ENCODE measurements at places on chromosomes 4 and X. TPM values are rescaled to one million over a fixed set of nuclear protein-coding genes. Genes with fewer than 3 reads are reported as not detected.

DNA sequence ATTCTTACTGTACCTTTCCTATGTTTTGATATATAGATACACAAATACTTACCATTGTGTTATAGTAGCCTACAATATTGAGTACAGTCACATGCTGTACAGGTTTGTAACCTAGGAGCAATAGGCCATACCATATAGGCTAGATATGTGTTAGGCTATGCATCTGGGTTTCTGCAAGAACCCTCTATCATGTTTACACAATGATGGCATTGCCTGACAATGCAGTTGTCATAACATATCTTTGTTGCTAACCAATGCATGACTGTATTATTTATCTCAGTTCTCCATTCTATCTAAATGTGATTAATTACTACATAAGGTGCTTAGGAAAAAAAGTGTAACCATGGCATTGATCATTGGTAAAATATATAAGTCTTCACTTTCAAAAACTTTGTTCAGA is 10.0 kb upstream of the SPCS3 start:
- no peak for DNase-seq

DNA sequence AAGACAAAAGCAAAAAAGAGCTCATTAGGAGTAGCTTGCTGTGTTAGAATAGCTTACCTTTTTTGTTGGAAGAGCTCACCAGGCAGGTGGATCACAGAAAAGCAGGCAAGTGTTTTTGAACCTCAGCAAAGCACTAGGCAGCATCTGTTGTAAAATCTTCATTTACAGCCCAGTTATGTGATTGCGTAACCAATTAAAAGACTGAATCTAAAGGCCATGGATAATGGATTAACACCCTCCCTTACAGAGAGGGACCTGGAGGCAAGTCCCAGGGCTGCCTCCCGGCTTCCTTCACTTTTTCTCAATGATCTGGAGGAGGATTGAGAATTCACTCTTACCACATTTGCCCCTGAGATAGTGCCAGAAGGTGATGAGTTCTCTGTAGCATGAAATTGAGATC is 51.1 kb downstream of the MAMLD1 start:
- no peak for DNase-seq

DNA sequence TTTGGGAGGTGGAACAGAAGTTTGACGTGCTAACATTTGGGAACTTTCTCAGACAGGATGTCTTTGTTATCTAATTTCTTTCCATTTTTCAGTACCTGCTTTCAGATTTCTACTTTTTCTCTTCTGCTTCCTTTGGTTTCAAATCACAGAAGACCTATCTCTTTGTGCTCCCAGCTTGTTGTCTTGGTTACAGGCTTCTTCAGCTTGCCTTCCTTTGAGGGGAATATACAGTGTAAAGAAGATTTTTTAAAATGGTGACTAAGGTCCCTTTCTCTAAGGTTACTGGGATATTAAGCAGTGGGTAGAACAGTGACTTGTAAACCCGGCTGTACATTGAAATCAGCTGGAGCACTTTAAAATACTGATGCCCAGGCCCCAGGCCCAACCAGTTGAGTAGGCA is 48.0 kb downstream of the TMEM164 start:
- DNase-seq: no peak

DNA sequence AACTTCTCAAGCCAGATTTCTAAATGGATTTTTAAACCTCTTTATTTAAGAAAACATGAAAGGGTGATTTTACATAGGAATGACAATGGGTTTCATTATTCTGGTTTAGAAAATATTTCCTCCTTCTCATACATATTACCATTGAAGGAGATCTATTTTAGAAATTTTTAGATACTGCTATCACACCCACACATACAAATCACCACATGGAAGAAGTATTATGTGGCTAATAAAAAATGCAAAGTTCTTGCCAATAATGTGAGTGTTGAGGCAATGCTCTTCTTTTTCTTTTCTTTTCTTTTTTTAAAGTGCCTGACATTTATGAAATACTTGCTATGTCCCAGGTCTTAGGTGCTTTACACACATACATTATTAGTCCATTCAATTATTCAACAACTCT is 6.8 kb downstream of the STAP1 start:
- no peak for DNase-seq

DNA sequence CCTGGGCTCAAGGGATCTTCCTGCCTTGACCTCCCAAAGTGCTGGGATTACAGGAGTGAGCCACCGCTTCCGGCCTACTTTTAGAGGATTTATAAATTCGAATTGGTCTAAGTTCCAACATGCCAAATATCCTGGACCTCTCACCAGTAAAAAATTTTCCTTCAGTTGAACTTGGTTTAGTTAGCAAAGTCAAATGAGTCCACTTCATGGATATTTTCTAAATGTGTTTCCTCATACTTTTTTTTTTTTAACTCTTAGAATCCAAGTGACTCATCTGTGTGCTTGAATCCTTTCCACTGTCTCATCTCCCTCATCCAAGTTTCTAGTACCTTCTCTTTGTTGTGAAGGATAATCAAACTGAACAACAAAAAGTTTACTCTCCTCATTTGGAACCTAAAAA is 49.7 kb downstream of the RBM47 start:
- no peak for DNase-seq

GRCh38 chrX:68666580-68666979 is 19.1 kb downstream of the STARD8 start:
- DNase-seq: no peak

GRCh38 chr4:1636490-1637211 is 47.5 kb downstream of the FAM53A start:
- no peak for DNase-seq

ARR3 gene
- not detected for total RNA-seq

TEX13B gene
- not detected for total RNA-seq

- no peak for DNase-seq
Measured at GRCh38 chr4:122293374-122294365, 85.1 kb upstream of the ADAD1 start.

- no peak for DNase-seq
Measured at GRCh38 chr4:83046693-83047473, 11.9 kb downstream of the COPS4 start.

Measured in Right ventricle myocardium superior (tissue), 1 donor.